ENCODE measurements at places on chromosomes 13 and 19.

DNA sequence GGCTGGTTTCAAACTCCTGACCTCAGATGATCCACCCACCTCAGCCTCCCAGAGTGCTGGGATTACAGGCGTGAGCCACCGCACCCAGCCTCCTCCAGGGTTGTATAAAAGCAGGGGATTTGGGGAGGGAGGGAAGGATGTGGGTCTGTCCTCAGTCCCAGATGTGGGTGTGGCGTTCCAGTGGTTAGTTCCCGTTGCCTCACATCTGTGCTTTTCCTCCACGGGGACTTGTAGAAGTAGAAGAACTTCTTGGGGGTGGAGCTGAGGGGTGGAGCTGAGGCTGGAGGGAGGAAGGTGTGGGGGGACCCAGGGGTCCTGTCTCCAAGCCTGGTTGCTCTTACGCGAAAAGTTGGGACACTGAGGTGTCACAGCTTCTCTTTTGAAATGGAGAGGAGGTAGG, 514 bp upstream of the MCEMP1 start:
- no peak for DNase-seq

- DNase-seq = no peak
These were observed 5.3 kb upstream of the PTPRS start for GRCh38 chr19:5345895-5346386.

- no peak for DNase-seq
These were observed 111.3 kb downstream of the ZNF486 start for GRCh38 chr19:20278342-20278741.

DNA sequence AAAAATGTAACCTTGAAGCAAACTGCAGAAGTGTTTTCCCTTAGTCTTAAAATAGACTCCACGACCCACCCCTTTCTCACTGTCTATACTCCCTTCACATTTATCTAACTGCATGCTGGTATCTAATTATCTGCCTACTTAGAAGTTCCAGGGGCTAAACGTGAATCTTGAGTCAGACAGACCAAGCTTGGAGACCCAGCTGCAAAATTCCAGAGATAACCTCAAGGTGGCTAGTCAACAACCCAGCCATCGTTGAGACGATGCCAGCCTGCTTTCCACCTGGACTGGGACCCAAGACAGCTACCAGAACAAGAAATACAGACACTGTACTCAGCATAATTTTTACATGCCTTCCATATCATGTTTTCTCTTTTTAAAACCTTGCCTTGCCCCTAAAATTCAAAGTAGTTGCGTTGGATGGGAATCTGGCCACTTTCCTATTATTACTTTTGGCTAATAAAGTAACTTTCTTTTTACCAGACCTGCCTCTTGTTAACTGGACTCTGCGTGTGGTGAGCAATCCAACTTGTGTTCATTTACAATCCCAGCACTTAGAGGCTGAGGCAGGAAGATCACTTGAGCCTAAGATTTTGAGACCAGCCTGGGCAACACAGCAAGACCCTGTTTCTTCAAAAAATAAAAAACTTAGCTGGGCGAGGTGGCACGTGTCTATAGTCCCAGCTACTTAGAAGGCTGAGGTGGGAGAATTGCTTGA, 82.3 kb downstream of the CDADC1 start:
- DNase-seq = no peak

GRCh38 chr13:22198641-22199217, 527.9 kb downstream of the FGF9 start:
- DNase-seq = no peak

GRCh38 chr19:2474232-2475017, 1.5 kb upstream of the GADD45B start:
- peak; percentile 80 for DNase-seq
